ENCODE measurements at places on chromosomes 3 and 15. TPM values are rescaled to one million over a fixed set of nuclear protein-coding genes. Genes with fewer than 3 reads are reported as not detected.

SLC2A2 gene
- polyA plus RNA-seq: not detected

DHFR2 gene
- 1.5 TPM for polyA plus RNA-seq

SLC28A1 gene
- polyA plus RNA-seq: 0.02 TPM

PCBP4 gene
- polyA plus RNA-seq: 18.7 TPM

PLSCR4 gene
- polyA plus RNA-seq: 6.1 TPM

ATP8B4 gene
- polyA plus RNA-seq: 0.75 TPM
